ENCODE measurements at places on chromosomes 4 and X. TPM values are rescaled to one million over a fixed set of nuclear protein-coding genes. Genes with fewer than 3 reads are reported as not detected.
A peak's percentile ranks its signal among the peaks of the same experiment; 100 is the strongest.

DNA sequence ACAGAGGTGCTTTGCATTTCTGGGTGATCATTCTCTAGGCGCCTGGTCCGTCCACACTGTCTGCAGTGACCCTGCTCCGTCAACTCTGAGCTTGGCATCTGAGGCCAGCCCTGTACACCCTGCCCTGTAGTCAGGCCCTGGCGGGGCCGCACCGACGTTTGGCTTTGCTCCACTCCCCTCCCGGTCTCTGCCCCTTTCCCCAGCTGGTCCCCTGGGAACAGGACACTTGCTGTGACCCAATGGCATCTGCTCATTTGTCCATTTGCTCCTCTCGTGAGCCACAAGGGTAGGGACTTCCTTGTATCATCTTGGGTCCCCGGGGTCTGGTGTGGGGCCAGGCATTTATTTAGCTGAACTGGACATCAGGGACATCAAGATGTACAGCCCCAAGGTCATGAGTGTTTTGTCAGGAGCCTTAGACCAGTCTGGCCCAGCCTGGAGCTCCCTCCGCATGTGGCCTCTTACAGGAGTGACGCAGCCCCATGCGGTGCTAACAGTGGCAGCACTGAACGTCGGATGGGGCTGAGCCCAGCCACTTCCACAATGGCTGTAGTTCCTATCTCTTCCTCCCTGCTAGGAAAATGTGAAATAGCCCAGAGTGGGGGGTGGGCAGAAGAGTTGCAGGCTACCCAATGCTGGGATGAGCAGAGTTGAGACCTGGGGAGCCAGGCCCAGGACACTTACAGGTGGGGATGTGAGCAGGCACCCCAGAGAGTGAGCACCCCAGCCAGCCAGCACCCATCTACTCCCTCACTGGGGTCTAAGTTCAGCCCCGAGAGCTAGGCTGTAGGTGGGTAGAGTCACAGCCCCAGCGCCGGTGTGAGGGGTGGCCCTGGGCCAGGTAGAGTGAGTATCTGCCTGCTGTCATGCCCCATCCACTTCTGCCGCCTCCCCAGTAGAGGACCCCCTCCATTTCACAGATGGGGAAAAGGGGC lies 2.0 kb upstream of the SH3BP2 start:
- peak; percentile 1 for DNase-seq

Gene GPC3
- total RNA-seq, result 109 TPM

DNA sequence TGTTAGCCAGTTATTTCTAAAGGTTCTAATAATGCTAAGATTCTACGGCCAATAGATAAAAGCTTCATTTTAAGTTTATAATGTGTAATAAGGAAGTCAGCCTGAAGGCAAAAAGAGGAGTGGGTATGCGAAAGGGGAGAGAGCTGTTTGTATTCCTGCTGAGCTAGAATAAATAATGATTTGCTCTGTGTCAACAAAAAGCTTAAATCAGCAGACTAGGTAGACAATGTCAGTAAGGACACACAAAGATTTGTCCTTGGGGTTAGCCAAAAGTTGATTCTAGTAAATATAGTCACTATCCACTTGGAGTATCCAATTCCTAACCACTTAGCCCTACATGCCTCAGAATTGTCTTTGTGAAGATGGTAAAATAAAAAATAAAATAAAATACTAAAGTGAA lies 90.3 kb upstream of the GRIA3 start:
- DNase-seq, result no peak

DNA sequence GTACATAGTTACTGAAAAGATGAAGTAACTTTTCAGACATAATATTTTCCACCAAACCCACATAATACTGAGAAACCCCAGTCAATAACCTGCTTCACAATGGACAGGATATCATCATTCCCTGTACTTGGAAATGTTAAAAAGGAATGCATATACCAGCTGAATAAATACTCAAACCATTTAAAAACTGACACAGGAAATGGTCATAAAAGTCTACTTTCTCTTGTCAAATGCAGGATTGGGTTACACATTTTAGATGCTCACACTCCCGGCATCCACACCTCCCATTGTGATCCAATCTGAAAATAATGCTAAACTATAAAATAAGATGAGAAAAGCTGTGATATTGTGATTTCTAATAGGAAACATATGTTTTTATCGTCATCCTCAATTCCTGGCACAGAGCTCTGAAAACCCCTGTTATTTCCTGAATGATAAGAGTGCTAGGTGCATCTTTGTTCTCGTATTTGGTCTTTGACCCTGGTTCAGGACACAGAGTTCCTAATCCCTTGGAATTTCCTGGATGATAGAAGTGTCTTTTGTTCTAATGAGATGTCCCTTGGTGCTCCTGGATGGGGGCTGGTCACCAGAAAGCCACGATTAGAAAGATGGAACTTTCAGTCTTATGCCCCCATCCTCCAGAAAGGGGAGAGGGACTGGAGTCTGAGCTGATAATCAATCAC lies 821.3 kb downstream of the TRIML1 start:
- DNase-seq, result no peak

Data from spinal cord (tissue), 10 donors.